ENCODE measurements at places on chromosomes 7 and 10.
A peak's percentile ranks its signal among the peaks of the same experiment; 100 is the strongest.

DNA sequence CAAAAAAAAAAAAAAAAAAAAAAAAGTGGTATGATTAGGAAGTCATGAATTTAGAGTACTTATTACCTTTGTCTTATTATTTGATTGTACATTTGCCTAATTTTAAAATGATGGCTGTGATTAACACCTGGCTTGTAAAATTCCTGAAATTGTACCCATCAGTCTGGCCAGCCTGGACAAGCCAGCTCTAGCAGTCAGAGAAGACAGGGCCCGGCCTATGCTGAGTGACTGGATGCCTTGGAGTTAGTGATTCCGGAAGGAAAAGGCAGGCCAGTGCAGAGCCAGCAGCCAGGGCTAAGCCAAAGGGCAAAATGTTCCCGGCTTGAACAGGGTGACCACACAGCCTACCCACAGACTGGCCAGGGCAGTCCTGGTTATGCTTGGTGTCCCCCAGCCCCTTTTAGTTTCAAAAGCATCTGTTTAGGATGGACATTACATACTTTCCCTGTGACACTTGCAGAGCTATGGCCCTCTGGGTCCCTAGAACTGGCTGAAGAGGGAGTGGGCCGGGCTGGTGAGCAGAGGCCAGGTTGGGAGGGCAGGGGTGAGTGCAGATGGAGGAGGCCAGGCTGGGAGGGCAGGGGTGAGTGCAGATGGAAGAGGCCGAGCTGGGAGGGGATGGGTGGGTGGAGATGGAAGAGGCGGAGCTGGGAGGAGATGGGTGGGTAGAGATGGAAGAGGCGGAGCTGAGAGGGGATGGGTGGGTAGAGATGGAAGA, 61.7 kb downstream of the PROSER2 start:
- no peak for DNase-seq

DNA sequence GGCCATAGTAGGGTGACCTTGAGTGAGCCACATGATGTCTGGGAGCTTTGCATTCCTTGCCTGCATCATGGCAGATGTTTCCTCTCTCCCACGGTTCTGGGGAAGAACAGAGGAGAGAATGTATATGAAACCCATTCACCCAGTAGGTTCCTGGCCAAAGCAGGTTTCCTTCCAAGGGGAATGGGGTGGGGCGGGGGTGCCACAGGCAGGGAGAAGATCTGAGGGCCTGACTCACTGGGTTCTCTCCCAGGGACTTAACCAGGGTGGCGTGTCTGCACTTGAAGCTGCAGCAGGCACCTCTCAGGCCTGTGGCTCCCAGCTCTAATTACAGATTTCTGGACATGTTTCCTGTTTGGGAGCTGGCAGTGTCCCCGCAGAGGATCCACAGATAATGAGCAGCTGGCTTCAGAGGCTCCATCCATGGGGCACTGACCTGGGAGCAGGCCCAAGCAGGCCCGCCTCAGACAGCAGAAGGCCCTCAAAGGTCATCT, 50.2 kb upstream of the ZMIZ1 start:
- DNase-seq = no peak

- no peak for DNase-seq
Measured at GRCh38 chr10:7337431-7338171, 73.2 kb downstream of the SFMBT2 start.

DNA sequence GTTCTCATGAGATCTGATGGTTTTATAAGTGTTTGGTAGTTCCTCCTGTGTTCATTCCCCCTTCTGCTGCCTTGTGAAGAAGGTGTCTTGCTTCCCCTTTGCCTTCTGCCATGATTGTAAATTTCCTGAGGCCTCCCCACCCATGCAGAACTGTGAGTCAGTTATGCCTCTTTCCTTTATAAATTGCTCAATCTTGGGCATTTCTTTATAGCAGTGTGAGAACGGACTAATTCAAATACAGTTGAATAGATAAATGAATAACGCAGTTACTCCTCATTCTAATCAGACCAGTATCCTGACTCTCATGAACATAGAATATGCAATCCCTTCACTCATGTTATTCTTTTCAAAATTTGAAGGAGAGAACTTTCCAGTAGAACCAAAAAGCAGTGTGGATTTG, 375.0 kb upstream of the FZD8 start:
- DNase-seq = no peak

GRCh38 chr10:42783181-42783549, 570 bp downstream of the BMS1 start:
- DNase-seq = peak; percentile 4

- no peak for DNase-seq
Measured at GRCh38 chr7:158973941-158974785, 117.8 kb downstream of the DYNC2I1 start.

- DNase-seq = no peak
Measured at GRCh38 chr7:108455998-108456677, at the start of gene NRCAM. NRCAM (minus strand) TSS chr7:108456436; CDS start chr7:108240064, 216,372 bp downstream.

DNA sequence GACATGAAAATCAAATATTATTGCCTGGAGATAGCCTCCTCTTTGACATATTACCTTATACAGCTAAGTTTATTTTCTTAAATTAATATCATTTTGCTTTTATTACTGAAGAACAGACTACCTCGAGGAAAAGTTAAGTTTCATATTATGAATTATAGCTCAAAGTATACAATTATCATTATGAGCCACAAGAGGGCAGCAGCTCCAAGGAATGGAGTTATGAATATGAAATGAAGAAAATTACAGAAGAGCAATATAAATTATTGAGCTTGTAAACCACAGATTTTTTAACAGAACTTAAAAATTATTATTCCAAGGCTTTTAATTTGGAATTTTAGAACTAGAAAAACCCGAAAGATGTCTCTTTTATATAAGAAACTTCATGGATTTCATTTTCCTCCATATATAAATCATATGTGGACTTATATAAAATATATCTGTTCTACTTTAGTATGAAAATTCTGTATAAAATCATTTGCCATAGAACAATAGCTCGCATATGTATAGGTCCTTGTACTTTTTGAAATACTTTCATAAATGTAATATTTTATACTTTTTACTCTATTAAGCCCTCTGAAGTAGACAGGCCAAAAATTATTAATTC, 40.1 kb downstream of the IQUB start:
- peak; percentile 4 for DNase-seq

- DNase-seq = peak; percentile 92
Measured at GRCh38 chr10:133258818-133259601, 17.7 kb downstream of the ADAM8 start.

DNA sequence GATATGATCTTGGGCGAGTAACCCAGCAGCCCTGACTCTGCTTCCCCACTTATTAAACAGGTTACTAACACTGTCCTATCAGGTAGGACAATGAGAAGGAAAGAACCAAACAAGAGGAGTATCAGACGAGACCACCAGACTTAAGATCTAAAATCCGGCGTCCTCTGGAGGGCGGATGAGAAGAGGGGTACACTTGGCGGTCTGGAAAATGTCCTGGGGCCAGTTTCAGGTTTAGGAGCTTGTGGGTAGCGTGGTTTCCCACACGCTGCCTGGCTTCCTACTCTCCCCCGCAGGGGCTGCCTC, 635 bp downstream of the ZNF32 start:
- DNase-seq = no peak

GRCh38 chr7:4784799-4785198, 9.4 kb downstream of the AP5Z1 start:
- DNase-seq = no peak

DNA sequence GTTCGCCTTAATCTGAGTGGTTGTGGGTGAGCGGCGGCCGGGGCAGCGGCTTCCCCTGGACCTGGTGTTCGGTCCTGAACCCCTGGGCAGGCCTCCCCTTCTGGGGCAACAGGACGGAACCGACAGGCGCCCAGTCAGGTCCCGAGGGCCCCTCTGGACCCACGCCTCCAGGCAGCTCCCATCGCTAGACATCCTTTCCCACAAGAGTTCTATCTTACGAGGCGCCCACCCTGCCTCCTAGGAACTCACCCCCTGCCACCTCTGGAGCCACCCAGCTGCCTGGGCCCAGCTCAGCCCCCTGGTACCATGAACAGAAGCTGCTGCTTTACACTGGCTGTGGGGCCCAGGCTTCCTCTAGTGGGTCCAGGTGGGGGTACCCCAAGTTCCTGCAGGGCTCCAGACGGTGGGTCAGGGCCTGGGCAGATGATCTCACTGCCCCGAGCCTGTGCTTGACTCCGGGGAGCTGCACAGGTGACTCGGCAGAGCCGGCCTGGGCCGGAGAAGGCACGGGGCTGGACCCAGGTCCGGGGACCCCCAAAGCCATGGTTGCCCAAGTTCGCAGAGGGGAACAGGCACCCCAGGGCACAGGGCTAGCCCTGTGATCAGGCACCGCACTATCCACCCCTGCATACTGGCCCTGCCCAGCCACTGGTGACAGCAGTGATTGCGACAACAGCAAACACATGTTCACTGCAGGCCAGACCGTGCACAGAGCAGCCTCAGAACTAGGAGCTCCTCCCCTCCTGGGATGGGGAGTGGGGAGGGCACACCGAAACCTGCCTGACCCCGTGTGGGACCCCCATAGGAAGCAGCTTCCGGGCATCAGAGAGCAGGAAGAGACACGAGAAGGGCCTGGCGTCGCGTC, 180.3 kb downstream of the ELFN1 start:
- no peak for DNase-seq

GRCh38 chr7:41085244-41085643, 617.6 kb downstream of the INHBA start:
- peak; percentile 37 for DNase-seq

DNA sequence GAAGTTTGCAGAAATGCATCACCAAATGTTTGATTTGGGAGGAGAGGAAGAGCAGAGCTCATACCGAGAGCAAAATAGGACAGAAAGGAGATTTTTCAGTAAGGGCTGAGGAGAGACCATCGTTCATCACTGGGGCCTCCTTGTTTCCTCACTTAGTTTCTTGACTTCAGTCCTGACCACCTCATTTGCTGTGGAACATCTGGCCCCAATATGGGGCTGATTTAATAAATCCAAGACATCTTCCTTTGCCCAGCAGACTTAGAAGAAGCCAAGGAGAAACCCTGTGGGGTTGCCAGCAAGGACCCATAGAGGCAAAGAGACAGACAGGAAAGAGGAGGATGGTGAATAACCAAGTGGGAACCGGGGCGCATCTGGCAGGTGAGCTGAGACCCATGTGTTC, 60.4 kb downstream of the CHST3 start:
- no peak for DNase-seq

- no peak for DNase-seq
Measured at GRCh38 chr10:124494046-124494807, 32.6 kb downstream of the LHPP start.

DNA sequence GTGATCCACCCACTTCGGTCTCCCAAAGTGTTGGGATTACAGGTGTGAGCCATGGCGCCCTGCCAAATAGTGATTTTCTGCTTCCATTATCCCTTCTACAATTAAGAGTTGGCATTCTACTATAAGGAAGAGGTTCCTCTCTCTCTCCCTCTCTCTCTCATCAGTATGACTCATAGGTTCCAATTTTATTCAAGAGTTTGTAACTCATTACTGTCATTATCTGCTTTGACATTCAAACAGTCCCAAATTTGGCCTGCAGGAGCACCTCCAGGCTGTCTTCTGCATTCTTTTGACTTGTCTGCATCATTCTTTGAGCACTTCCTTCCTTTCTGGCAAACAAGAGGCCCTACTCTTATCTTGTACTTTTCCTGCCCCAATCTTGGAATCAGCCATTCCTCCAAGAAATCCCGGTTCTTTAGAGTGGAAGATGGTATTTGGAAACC, 33.2 kb upstream of the CALU start:
- no peak for DNase-seq

GRCh38 chr10:63696205-63696604, 175.0 kb downstream of the REEP3 start:
- no peak for DNase-seq

DNA sequence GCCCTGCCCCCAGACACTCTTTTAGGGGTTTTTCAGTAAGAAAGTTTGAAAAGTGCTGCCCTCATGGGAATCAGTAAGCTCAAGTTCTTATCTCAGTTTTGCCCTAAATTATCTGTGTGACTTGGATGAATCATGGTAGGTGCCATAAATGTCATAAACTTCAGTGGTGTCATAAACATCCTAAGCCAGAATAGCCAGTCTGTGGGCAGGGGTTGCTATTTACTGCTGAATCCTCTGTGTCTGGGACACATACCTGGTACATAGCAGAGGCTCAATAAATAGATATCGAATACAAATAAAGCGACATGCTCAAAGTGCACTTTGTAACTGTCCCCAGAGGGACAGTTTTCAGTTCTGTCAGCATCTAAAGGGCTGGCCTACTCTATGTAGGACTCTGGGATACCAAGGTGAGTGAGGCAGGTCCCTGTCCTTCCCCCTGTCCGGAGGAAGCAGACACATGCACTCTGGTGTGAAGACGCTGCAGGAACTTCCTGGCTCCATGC, 502.1 kb downstream of the RPS24 start:
- no peak for DNase-seq

DNA sequence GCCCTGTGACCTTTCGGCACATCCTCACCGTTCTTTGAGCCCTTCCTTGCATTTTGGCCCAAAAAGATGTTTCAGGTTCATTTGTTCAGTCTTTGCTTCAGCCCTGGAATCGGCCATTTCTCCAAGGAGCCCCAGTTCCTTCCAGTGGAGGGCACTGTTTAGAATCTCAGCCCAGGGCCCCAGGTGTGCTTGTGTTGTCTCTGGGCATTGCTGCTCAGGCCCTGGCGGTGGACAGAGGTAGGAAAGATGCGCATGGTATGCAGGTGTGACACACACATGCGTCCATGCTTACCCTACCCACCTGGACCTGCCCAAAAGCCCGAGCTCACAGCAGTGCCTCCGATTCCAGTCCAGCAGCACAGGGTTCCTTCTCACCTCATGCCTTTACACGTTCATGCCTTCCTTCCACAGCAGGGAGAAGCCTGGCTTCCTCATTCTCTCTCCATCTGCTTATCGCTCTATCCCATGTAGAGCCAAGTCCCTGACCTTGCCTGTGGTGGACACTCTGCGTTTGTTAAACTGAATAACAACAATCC, 70.6 kb downstream of the LHPP start:
- no peak for DNase-seq

DNA sequence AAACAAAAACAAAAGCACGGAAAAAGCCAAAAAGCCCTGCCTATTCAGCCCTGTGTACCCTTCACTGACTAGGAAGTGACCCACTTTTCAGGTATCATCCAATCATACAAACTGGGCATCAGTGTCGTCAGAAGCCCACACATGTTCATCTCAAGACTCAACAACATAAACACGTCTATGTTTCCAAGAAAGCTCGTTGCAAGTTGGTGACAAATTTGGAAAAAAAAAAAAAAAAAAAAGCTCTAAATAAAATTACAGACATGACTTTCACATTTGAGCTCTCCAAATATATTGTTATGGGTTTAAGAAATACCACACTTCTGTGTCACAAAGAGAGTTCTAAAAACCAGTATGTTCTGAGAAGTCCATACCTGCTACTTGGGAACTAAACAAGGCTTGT, 204.7 kb upstream of the KLF14 start:
- no peak for DNase-seq
